Glutamatergic neuron (in vitro differentiated cells): ENCODE measurements at places on chromosomes 13 and 19.

- DNase-seq, result no peak
- H3K4me1 ChIP-seq, result no peaks in the 10 kb centered on the region
- no peaks in the 10 kb centered on the region for H3K27me3 ChIP-seq
- H3K36me3 ChIP-seq, result no peaks in the 10 kb centered on the region
- no peak overlapping the region for H3K27ac ChIP-seq
Observed at GRCh38 chr13:89003656-89004055, 1332.5 kb downstream of the SLITRK5 start.

DNA sequence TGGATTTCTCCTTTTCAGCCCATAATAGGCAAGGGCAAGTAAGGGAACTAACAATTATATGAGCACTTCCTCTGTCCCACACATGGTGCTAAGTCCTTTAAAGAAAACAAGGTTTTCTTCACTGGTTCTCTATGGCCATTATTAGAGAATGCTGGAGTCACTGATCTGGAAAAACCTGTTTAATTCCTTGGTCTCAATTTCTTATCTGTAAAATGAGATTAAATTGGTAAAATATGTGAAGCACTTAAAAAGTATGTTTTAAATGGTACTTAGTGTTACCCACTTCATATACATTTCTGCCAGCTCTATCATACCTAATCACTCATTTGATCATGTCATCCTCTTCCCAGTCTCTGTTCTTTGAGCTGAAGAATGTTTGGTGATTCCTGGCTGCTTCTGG lies 39.4 kb downstream of the LRCH1 start:
- H3K4me1 ChIP-seq, result peaks cover 20% of the 10 kb centered on the region
- no peak overlapping the region for H3K27ac ChIP-seq
- no peak for DNase-seq
- no peaks in the 10 kb centered on the region for H3K36me3 ChIP-seq
- no peaks in the 10 kb centered on the region for H3K27me3 ChIP-seq
- H3K4me3 ChIP-seq, result no peak overlapping the region

DNA sequence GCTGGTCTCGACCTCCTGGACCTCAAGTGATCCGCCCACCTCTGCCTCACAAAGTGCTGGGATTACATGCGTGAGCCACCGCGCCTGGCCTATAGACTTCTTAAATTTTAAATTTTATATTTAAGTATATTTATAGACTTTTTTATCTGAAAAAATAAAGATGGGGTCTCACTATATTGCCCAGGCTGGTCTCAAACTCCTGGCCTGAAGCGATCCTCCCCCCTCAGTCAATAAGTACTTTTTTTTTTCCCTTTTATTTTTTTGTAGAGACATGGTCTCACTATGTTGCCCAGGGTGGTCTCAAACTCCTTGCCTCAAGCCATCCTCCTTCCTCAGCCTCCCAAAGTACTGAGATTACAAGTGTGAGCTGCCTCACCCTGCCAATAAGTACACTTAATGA lies 1.9 kb downstream of the SERTAD1 start:
- H3K36me3 ChIP-seq, result no peaks in the 10 kb centered on the region
- H3K27me3 ChIP-seq, result peaks cover 10% of the 10 kb centered on the region
- H3K27ac ChIP-seq, result no peak overlapping the region
- H3K4me1 ChIP-seq, result peaks cover 20% of the 10 kb centered on the region

- peaks cover 4% of the 10 kb centered on the region for H3K27me3 ChIP-seq
- DNase-seq, result no peak
- no peak overlapping the region for H3K4me3 ChIP-seq
- H3K36me3 ChIP-seq, result no peaks in the 10 kb centered on the region
- peaks cover 37% of the 10 kb centered on the region for H3K4me1 ChIP-seq
Observed at GRCh38 chr19:31255174-31255799, 93.9 kb downstream of the TSHZ3 start.

- DNase-seq, result no peak
- H3K4me3 ChIP-seq, result no peak overlapping the region
- H3K27me3 ChIP-seq, result no peaks in the 10 kb centered on the region
- no peak overlapping the region for H3K27ac ChIP-seq
Observed at GRCh38 chr13:66830940-66831716, 399.0 kb downstream of the PCDH9 start.
